ENCODE measurements at places on chromosomes 1 and 21.

GRCh38 chr1:3419415-3420204 lies 34.9 kb upstream of the ARHGEF16 start:
- DNase-seq, result no peak

GRCh38 chr1:244219802-244220201 lies 168.7 kb downstream of the ZBTB18 start:
- DNase-seq, result no peak

DNA sequence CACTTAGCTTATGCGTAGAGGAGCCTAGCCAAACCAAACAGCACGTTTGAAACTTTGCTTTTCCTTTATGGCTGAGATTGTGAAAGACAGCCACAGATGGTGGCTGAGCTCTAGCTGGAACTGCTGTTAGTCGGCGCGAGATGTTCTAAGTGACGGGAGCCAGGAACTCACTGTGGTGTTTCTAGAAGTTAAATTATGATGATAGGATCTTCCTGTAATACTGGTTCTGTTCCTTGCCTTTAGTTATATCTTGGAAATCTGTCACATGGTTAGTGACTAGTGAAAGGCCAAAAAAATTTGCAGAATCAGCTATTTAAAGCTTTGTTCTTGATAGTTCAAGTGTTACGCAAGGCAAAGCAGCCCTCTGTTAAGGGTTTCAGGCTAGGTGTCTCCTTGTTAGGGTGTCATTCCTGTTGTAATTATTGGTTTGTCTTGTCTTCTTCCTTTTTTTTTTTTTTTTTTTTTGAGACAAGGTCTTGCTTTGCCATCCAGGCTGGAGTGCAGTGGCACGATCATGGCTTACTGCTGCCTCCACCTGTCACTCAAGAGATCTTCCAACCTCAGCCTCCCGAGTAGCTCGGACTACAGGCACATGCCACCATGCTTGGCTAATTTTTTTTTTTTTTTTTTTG lies 22.6 kb downstream of the AK4 start:
- DNase-seq, result peak; percentile 77

DNA sequence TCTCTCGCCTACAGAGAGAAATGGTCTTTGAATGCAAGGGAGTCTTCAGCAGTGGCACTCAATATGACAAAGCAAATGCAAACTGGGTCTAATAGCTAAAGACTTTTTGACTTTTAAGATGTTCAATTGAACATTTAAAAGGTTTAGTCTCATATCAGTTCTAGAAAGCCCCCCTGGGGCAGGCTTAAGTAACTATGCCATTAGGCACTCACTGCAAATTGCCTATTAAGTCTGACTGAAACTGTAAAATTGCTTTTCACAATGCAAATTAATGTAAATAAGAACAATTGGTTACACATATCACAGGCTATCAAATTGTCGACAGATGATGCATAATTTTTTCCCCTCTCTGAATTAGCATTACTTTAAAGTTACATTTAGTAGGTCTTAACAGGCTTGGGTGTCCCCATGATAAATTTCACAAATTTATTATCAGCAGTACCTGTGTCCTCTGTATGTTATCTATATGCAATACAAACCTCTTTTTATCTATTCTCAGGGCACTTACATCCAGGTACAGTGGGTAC lies 329.1 kb downstream of the LRRIQ3 start:
- no peak for DNase-seq

GRCh38 chr1:175884369-175884768 lies 141.0 kb upstream of the TNR start:
- DNase-seq, result no peak

- no peak for DNase-seq
Observed at GRCh38 chr21:45522986-45523385, 19.3 kb downstream of the SLC19A1 start.

DNA sequence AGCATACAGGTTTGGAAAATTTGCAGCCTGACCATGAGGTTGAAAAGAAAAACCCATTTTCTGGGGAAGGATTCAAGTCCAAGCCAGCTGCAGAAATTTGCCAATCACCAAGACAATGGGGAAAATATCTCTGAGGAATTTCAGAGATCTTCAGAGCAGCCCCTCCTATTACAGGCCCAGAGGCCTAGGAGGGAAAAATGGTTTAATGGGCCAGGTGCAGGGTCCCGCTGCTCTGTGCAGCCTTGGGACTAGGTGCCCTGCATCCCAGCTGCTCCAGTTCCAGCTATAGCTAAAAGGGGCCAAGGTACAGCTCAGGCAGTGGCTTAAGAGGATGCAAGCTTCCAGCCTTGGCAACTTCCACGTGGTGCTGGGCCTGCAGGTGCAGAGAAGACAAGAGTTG lies 113.5 kb downstream of the GABPA start:
- DNase-seq, result no peak

GRCh38 chr1:227935826-227936225 lies 11.9 kb downstream of the WNT9A start:
- DNase-seq, result no peak

- DNase-seq, result peak; percentile 91
Observed at GRCh38 chr1:109397581-109398342, at the start of gene SORT1. Gene SORT1, minus strand, starts transcription at chr1:109397918. Its CDS starts 26 bp downstream, at chr1:109397892.

DNA sequence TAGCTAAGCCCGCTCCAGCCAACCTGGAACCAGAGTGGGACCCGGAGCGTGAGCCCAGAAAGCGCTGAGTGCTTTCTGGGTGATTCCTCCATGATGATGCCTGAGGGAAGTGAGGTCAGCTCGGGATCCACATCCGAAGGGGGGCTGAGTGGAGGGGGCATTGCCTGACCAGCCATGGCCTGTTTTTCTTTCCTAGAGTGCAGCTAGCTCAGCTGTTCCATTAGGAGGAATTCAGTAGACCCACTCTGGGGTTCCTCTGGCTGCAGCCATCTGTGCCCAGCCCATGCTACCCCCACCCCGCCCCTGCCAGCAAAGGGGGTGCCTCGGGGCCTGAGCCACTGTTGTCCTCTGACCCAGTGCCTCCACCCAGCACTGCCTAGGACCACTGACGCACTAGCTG lies 9.6 kb upstream of the SLC25A34 start:
- no peak for DNase-seq

DNA sequence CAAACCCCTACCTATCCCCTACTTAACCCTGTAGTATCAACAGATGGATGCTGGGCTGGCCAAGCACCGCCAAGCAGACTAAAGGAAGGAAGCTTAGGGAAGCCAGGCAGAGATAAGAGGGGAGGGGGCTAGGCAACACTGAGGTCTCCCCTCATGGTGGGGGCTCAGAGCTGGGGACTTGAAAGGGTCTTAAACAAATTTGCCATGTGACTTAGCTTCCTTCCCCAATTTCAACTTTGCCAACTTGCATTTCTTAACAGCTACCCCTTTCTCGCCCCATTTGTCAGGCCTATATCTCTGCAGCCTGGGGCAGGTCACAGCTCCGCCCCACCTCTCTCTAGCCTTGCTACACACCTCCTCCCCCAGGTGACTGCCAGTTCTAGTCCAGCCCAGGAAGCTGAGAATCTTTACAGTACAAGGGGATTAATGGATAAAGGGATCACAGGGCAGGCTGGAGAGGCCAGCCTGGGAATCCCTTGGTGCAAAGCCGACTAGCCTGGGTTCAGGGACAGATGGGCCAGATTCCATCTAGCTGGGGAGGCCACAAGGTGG lies 3.4 kb downstream of the KIF21B start:
- DNase-seq, result peak; percentile 73

DNA sequence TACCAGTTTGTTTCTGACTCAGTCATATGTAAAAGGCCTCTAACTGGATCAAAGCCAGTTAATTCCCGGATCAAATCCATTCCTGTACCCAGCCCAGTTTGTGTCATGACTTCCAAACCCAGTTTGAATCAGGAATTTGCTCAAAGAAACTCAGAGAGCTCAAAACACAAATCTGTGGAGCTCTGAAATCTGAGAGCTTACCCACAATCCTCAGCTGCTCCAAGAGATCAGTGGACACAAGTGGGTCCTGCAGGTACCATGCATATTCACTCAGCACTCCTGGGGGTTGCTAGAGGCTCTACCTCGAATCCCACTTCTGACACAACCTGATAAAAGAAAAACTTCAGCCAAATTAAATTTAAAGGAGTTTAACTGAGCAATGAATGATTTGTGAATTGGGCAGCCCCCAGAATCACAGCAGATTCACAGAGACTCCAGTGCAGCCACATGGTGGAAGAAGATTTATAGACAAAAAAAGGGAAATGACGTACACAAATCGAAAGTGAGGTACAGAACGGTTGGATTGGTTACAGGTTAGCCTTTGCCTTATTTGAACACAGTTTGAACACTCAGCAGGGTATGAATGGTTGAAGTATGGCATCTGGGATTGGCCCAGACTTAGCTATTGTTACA lies 11.9 kb upstream of the MRPL55 start:
- DNase-seq, result no peak

GRCh38 chr1:227769047-227769935 lies 34.1 kb downstream of the SNAP47 start:
- no peak for DNase-seq

DNA sequence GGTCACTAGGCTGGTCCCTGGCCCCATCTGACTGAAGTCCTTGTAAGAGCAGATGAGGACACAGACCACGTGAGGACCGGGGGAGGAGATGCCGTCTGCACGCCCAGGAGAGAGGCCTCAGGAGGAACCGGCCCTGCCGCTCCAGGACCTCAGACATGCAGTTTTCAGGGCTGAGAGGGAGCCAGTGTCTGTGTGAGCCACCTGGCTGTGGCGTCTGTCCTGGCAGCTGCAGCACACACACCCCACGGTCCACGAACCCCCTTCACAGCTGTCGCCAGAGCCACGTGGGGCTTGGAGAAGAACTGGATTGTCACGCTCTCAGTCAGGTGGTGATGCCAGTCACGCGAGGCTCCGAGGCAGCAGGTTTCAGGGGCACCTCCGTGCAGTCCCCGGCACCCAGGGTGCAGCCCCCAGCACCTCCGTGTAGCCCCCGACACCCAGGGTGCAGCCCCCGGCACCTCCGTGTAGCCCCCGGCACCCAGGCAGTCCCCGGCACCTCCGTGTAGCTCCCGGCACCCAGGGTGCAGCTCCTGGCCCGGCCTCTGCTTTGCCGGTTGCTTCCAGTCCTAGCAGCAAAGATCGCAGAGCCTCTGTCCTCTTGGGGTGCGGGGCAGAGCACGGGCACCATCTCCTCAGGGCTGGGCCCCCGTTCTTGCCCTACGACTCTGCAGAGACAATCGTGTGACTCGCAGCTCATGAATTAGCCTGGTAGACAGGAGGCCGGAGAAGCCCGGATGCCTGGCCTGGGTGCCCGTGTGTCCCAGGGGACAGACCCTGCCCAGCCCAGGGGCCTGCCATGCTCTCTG lies 19.0 kb upstream of the SUMO3 start:
- no peak for DNase-seq

DNA sequence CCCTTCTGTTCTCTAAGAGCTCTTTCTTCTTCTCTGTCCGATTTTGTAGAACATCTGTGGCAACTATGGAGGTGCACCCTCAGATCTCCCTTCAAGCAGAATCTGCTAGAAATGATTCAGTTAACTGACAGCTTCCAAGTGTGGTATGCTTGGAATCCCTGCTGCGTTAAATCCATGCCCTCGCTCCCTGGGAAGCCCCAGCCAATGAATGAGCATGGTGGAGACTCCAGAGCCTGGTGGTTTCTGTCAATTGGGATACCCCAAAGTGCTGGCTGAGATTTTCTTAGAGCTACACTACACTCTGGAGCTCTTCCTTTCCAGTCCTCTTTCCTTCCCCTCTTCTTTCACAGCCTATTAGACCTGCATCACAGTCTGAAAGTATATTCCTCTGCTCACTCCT lies 116.3 kb upstream of the C1orf21 start:
- no peak for DNase-seq

GRCh38 chr1:90512441-90512840 lies 204.7 kb downstream of the BARHL2 start:
- DNase-seq, result no peak

DNA sequence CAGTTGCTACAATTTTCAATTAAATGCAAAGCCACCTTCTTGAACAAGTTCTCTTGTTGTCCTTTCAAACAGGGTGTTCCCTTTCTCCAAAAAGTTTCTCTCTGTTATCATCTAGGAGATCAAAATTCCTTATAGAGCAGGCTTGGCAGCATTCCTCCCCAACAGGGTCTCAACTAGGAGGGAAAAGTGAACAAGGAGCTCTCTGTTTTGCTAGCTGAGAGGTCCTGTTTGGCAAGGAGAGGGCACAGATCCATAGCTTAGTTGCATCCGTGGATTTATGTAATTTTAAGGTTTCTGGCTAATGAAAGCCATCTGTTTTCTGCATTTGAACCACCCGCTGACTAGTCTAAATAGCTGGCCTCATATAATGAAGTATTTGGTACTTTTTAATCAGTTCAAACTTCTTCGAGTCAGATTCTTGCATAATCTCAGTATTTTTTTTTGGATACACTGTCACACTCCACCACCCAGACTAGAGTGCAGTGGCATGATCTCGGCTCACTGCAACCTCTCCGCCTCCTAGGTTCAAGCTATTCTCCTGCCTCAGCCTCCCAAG lies 54.0 kb downstream of the APP start:
- no peak for DNase-seq

DNA sequence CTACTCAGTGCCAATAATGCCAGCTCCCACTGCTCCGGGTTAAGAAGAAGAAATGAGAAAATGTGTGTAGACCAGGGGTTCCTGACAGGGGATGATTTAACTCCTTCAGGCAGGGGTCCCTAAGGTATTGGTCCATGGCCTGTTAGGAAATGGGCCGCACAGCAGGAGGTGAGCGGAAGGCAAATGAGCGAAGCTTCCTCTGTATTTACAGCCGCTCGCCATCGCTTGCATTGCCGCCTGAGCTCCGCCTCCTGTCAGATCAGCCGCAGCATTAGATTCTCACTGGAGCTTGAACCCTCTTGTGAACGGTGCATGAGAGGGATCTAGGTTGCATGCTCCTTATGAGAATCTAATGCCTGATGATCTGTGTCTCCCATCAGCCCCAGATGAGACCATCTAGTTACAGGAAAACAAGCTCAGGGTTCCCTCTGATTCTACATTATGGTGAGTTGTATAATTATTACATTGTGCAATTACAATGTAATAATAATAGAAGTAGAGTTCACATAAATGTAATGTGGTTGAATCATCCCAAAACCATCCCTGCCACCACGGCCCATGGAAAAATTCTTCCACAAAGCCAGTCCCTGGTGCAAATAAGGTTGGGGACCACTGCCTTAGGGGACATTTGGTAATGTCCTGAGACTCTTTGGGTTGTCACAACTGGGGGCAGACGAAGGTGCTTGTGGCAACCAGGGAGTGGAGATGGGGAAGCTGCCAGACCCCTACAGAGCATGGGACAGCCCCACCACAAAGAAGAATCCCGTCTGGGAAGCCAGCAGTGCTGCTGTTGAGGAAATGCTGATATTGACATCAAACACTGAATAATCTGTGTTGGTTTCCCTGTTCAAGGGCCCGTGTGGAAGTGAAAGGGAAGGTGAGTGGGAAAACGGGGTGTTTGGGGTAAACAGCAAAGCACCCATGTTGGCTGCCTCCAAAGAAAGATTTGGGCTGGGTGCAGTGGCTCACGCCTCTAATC lies 60.8 kb downstream of the DHRS3 start:
- DNase-seq, result no peak

DNA sequence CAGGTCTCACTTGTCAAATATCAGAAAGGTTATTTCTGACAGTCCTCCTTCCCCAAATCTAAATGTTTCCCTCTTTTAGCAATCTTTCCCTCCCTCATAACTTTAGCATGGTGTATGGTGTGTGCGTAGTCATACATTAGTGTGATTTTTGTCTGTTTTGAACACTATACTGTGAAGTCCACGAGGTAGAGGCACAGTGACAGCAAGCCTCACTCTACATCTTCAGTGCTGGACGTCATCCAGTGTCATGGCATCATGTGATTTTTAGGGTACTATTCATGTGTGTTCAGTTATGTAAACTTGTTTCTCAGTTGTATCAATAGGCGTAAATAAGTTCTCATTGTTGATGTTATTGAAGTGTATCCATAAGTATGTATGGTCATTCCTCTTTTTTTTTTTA lies 39.1 kb downstream of the DYRK1A start:
- DNase-seq, result no peak
